ENCODE measurements at places on chromosomes 11 and 22. TPM values are rescaled to one million over a fixed set of nuclear protein-coding genes. Genes with fewer than 3 reads are reported as not detected.

DNA sequence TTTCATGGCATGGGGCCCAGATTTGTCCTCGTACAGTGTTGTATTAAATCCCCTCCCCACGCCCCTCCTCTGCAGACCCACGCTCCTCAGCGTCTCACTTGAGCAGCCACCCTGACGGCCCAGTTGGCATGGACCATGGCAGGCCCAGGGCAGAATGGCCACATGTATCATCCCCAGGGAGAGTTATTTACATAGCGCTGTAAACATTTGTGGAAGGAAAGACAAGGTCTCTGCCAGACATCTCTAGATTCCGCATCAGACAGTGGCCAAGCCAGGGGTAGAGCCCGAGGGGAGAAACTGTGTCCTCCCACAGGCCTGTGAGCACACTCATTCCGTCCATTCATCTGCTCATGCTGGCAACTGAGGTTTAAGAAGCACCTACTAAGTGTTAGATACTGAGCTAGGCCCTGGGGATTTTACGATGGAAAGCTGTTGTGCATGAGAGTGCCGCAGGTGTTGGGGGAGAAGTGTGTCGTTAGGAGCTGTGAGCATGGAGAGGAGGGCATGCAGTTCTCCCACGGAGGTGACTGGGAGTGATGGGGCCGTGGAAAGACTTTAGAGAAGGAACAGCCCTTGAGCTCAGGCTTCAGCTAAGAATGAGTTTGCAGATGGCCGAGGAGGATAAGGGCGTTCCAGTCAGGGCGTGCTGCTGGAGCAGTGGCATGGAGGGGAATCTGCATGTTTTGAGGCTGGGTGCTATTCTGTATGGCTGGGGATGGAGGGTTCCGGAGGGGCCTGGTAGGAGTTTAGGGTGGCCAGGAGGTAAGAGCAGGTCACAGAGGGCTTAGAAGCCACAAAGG, 94.9 kb downstream of the GRIK4 start:
- no peaks in the 10 kb centered on the region for H3K36me3 ChIP-seq
- no peaks in the 10 kb centered on the region for H3K27me3 ChIP-seq
- no peak for DNase-seq

DNA sequence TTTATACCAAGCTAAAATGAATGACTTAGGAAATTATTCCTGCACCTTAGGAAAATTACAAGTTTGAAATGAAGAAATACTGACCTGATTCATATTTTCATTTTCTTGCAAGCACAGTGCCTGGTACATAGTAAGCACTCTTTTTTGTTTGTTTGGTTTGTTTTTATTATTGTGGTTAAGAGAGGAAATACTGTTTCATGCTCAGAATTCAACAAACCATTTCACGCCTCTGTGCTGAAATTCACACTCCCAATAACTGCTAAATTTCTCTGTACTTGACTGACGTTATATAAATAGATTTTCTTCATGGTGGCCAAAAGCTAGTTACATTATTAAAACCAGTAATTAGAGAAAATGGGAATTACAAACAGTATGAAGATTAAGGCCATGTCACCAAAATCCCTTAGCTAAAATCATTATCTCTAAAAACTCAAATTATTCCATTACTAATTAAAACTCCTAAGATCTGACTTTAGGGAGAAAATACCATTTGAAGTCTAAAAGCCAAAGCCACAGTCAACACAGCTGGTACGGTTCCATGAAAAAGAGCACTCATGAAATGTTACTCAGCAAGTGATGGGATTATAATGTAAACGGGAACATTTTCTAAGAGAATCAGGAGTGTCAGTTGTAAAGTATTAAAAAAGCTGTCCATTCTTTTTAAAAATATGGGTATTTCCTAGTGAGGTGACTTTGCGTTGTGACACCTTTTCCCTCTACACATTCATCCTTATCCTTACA, 77.8 kb upstream of the DDI1 start:
- peaks cover 3% of the 10 kb centered on the region for H3K27me3 ChIP-seq
- H3K36me3 ChIP-seq, result no peaks in the 10 kb centered on the region
- H3K4me1 ChIP-seq, result no peaks in the 10 kb centered on the region
- H3K27ac ChIP-seq, result no peak overlapping the region
- DNase-seq, result no peak

- no peak for DNase-seq
- H3K27me3 ChIP-seq, result peaks cover 5% of the 10 kb centered on the region
- no peaks in the 10 kb centered on the region for H3K36me3 ChIP-seq
- H3K4me1 ChIP-seq, result no peaks in the 10 kb centered on the region
Measured at GRCh38 chr11:27228906-27229290, 134.1 kb downstream of the CCDC34 start.

DNA sequence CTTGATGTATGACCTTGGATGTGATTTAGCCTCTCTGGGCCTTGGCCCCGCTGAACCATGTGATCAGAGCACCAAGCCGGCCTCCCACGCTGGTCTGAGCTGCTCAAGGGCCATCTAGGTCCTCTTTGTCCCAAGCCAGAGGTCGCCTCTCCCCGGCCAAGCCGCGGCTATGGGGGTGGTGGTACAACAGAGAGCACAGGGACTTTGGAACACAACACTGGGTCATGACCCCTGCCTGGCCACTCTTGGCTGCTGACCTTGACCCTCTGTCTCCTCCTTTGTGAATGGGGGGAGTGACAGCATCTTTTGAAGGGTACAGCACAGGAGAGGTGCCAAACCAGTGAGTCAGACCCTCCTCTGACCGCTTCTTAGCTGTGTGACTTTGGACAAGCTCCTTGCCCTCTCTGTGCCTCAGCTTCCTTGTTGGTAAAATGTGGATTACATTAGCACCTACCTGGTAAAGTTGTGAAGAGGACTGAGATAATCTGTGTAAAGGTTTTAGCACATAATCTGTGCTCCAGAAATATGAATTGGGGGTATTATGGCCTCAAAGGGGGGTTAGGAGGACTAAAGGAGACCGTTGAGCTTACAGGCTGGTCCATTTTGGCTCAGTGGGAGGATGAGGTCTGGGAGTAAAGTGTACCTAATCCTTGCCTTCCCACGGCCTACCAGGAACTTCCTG, 4.7 kb downstream of the SCYL1 start:
- DNase-seq, result no peak
- H3K4me3 ChIP-seq, result no peak overlapping the region
- peaks cover 22% of the 10 kb centered on the region for H3K4me1 ChIP-seq
- H3K27me3 ChIP-seq, result no peaks in the 10 kb centered on the region
- H3K36me3 ChIP-seq, result peaks cover 19% of the 10 kb centered on the region
- peak overlapping the region; percentile 71 for H3K27ac ChIP-seq

DNA sequence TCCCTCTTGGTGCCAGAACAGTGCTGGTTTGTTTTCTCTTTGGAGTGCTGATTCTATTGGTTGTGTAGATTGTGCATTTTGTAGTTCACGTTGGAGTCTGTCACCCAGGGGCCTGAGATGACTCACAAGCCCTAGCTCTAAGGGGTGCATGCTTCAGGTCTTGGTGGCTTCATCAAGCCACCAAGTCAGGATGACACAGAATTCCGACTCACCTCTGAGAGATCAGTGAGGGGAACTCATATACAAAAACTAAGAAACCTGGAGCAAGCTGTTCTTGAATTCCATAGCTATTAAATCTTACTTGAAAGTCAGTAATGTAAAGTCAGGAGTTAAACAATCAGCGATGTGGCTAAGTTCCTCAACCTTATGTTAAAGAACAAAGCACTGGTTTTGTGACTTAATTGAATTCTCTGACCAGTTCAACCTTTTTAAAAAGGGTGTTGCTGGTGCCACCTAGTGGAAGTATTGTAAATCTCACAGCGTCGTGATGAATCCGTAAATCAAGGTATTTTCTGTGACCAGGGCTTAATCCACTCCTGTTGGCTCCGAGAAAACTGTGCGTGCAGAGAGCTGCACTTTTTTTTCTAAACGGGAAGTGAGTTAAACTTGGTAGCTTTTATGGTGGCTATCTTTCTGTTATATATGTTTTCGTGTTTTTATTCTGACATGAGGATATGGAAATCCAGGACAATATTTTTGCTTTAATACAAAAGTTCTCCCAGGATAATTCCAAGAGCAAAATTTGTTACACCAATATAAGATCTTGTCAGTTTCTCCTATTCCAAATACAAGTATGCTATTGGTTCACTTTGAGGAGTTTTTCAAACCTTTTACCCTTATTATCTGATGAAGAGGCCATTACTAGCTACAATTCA, 14.6 kb downstream of the MMP13 start:
- H3K36me3 ChIP-seq, result no peaks in the 10 kb centered on the region
- H3K27me3 ChIP-seq, result peaks cover 6% of the 10 kb centered on the region
- peaks cover 4% of the 10 kb centered on the region for H3K4me1 ChIP-seq
- H3K27ac ChIP-seq, result no peak overlapping the region
- peak; percentile 14 for DNase-seq

DNA sequence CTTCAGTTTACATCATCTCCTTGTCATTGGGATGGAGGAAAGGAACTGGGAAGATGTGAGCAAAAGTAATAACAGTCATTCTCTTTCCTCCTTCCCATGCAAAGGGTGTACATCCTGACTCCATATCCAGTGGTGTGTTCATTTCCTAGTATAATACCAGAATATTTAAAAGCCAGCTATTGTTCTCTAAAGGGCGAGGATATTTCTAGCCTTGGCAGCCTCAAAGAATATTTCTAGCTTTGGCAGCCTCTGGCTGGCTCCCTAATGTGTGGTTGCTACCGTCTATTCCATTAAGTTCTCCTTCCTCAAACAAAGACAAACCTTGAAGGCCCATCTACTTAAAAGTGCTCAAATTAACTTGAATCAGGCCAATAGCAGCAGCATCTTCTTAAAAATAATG, 114.0 kb downstream of the FAM76B start:
- peaks cover 45% of the 10 kb centered on the region for H3K4me1 ChIP-seq
- H3K36me3 ChIP-seq, result peaks cover 11% of the 10 kb centered on the region
- no peak overlapping the region for H3K4me3 ChIP-seq
- peak overlapping the region; percentile 82 for H3K27ac ChIP-seq

DNA sequence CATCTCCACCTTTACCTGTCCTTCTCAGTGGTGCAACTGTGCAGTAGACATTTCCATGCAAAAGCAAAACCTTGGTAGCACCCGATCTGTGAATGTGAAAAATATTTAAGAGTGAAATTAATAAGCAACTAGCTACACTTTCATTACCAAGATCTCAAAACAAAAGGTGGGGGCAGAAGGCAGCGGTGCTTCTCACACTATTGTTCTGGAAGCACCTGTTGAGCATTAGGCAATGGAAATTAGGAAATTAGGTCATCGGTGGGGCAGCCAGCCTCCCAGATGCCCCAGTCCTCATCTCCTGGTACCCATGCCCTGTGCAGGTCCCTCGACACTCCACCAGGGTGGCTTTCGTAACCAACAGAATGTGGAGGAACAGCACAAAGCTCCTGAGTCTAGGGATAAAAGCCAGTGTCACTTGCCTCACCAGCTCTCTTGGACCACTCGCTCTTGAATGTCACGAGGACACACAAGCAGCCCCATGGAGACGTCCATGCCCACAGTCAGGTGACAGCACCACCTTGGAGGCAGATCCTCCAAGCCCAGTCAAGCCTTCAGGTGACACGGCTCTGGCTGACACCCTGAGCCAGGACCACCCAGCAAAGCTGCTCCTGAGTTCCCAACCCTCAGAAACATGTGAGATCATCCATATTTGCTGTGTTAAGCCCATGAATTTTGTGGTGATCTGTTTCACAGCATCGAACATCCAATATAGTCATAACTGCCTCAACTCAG, 3.3 kb downstream of the LTO1 start:
- peaks cover 17% of the 10 kb centered on the region for H3K36me3 ChIP-seq
- no peak overlapping the region for H3K4me3 ChIP-seq
- no peak for DNase-seq
- H3K4me1 ChIP-seq, result peaks cover 33% of the 10 kb centered on the region
- H3K27me3 ChIP-seq, result peaks cover 8% of the 10 kb centered on the region
- H3K27ac ChIP-seq, result peak overlapping the region; percentile 50

DNA sequence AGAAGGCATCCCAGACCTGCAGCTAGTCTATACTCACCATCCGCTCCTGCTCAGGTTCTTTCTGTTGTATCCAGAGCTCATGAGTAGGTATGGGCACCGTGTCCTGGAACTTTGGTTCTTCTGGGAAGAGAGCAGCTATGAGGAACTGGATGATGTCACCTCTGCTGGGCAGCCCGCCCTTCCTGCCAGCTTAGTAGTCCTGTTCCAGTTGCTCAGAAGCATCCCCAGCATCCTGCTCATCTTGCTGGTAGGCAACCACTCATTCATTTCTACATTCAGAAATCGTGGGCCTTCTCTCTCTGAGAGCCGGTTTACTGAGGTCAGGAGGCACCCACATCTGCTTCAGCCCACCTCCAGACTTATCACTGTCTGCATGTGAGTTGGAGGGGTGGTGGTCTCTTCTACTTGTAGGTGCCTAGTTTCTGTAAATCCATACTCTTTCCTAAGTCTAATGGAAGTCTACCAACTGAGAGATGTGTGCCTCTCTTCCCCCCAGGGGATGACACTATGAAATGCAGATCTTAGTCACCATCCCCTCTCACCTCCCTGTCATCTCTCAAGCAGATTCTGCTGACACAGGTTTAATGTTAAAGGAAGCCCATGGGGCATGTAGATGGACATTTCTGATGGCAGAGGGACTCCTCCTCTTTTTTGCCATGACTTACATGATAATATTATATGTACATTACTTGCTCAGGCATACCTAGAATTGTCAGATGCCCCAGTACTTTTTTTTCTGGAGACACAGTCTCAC, 29.6 kb upstream of the CCDC134 start:
- no peak overlapping the region for H3K4me3 ChIP-seq
- H3K27ac ChIP-seq, result no peak overlapping the region
- H3K36me3 ChIP-seq, result no peaks in the 10 kb centered on the region
- DNase-seq, result no peak
- no peaks in the 10 kb centered on the region for H3K27me3 ChIP-seq

- H3K4me3 ChIP-seq, result peak overlapping the region; percentile 22
- H3K4me1 ChIP-seq, result peaks cover 86% of the 10 kb centered on the region
- no peaks in the 10 kb centered on the region for H3K27me3 ChIP-seq
- peak overlapping the region; percentile 83 for H3K27ac ChIP-seq
- DNase-seq, result peak; percentile 75
Measured at GRCh38 chr11:64767344-64768299, 7.8 kb upstream of the PYGM start.

- H3K27ac ChIP-seq, result no peak overlapping the region
- DNase-seq, result no peak
- H3K4me3 ChIP-seq, result no peak overlapping the region
- H3K27me3 ChIP-seq, result no peaks in the 10 kb centered on the region
- no peaks in the 10 kb centered on the region for H3K36me3 ChIP-seq
Measured at GRCh38 chr11:8370812-8371515, 107.3 kb upstream of the LMO1 start.

- H3K36me3 ChIP-seq, result no peaks in the 10 kb centered on the region
- DNase-seq, result no peak
- peaks cover 11% of the 10 kb centered on the region for H3K4me1 ChIP-seq
- H3K27ac ChIP-seq, result no peak overlapping the region
Measured at GRCh38 chr22:37581504-37581903, 1.6 kb upstream of the LGALS2 start.

DNA sequence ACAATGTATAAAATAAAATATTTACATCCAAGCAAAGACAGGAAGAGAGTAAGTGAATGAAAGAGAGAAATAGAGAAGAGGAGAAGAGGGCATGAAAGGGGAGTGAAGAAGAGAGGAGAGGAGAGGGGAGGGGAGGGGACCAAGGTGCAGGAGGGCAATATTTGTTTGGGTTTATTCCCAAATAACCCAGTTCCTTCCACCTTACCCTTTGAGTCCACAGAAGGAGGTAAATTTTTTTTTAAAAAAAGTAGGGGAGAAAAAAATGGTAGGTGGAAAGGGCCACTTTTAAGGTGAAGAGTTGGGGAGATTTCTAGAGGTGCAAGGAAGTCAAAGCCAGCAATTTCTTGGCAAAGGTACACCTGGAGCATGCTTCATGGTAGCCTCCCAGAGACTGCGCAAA, 2.1 kb upstream of the OR5AN1 start:
- no peak overlapping the region for H3K27ac ChIP-seq
- H3K4me3 ChIP-seq, result no peak overlapping the region
- no peaks in the 10 kb centered on the region for H3K36me3 ChIP-seq

Gene VWCE
- 18.3 TPM for total RNA-seq

Gene APOL5
- not detected for total RNA-seq

Gene ARVCF
- total RNA-seq, result 1.6 TPM

Gene C11orf42
- total RNA-seq, result not detected

Gene C1QTNF5
- total RNA-seq, result not detected

Gene SYT13
- not detected for total RNA-seq

Measured in activated naive CD8-positive, alpha-beta T cell treated with anti-CD3 and anti-CD28 coated beads for 36 hours (primary cell).